Testis (tissue), 5 donors: ENCODE measurements at places on chromosomes 6 and 20. TPM values are rescaled to one million over a fixed set of nuclear protein-coding genes. Genes with fewer than 3 reads are reported as not detected.

GRCh38 chr20:3459881-3460307 lies 10.9 kb upstream of the ATRN start:
- no peak for DNase-seq

- no peak for DNase-seq
Measured at GRCh38 chr6:27237089-27237803, 10.3 kb upstream of the PRSS16 start.

GRCh38 chr20:62906209-62906608 lies 20.1 kb downstream of the DIDO1 start:
- no peak for DNase-seq

RING1 gene
- total RNA-seq, result 38.0 TPM

DNA sequence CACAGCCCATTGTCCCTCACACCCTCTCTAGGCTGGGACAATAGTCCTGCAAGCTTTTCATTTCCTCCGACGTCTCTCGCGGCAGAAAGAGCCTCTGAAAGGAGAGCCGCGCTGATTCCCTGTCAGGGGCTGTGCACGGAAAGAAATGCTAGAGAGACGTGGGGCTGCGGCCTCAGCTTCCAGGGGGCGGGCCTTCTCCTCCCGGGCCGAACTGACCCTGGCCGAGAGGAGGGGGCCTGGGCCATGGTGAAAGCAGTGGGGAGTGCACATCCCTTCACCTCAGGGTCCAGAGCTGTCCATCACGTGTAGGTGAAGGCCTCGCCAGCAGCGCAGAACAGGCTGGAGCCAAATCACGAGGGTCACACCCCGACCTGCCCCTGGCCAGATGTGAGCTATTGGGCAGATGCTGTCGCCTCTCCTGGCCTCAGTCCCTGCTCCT lies 220.4 kb downstream of the TAF4 start:
- no peak for DNase-seq

DNA sequence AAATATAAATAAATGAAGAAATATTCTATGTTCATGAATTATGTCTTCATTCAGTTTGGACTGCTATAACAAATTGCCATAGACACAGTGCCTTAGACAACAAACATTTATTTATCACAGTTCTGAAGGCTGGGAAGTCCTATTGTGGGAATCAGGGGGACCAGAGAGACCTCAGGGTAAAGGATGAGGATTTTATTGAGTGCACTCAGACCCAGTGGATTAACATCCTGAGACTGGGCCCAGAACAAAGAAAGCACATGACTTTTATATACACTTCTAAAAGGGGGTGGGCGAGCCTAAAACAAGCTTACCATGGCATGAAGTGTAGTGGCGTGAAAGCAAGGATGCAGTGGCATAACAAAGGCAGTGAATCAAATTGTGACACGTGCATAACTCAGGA lies 26.9 kb upstream of the CBLN4 start:
- DNase-seq, result no peak

- no peak for DNase-seq
Measured at GRCh38 chr6:128672023-128672422, 151.6 kb upstream of the PTPRK start.

DNA sequence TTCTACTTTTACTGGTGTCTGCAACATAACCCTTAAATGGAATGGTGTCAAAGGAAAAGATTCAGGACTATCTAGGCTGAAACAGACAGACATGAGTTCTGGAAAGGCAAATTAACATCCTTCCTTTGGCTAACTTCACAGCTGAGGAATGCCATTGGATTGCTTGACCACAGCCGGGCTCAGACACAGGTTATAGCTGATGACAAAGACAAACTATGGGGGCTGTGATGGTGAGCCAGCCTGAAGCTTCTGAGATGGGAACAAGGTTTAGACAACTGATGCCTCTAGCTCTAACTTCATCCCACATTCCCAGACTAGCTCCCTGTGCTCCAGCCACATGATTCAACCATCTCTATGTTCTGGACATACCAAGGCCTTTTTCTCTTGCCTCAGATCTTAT lies 15.3 kb downstream of the POLR1C start:
- no peak for DNase-seq

DNA sequence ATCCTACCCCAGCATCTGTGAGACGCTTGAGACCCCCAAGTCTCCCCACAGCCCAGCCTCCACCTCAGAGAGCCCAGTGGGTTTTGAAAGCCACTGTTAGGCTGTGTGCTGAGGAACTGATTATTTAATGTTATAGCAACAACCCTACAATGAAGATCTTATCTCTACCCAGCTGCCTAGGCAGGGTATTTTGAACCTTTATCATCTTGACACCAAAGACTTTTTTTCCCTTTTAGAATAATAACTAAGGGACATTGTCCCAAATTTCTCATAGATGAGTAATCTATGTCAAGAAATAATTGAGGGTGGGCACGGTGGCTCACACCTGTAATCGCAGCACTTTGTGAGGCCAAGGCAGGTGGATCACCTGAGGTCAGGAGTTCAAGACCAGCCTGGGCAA lies 26.2 kb downstream of the HM13 start:
- DNase-seq, result no peak

DNA sequence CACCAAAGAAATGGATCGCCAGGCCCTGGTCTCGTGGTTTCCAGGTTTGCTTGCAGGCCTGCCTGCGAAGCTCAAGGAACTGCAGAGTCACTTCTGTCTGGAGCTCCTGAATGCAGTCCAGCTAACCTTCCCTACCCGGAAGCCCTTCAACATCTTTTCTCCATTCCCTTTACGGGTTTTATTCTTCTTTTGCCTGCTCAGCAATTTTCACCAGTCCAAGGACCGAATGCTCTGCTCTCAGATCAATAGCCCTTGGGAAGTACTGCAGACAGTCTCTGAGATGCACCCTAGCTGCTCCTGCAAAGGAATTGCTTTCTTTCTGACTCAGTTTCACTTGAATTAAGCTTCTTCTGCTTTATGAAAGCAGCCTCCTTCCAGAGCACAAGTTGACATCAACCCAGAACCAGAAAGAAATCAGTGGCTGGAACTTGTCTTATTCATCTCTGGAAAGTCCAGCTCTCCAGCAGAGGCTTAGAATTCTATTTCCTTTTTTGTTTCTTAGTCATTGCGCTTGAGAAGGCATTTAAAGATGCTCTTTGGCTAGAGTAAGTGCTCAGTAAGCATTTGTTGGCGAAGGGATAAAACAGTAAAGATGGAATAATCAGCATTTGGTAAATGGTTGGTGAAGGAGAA lies 18.7 kb upstream of the YWHAB start:
- no peak for DNase-seq

- DNase-seq, result no peak
Measured at GRCh38 chr6:125332664-125333063, 30.9 kb upstream of the HDDC2 start.

GRCh38 chr20:36116807-36117441 lies 37.6 kb upstream of the EPB41L1 start:
- DNase-seq, result no peak

TUBB2B gene
- 2.2 TPM for total RNA-seq

DEFB116 gene
- not detected for total RNA-seq

GRCh38 chr6:37104824-37105147 lies 65.2 kb upstream of the PIM1 start:
- DNase-seq, result no peak

- DNase-seq, result peak; percentile 37
Measured at GRCh38 chr20:1171461-1172093, 13.2 kb downstream of the TMEM74B start.

DNA sequence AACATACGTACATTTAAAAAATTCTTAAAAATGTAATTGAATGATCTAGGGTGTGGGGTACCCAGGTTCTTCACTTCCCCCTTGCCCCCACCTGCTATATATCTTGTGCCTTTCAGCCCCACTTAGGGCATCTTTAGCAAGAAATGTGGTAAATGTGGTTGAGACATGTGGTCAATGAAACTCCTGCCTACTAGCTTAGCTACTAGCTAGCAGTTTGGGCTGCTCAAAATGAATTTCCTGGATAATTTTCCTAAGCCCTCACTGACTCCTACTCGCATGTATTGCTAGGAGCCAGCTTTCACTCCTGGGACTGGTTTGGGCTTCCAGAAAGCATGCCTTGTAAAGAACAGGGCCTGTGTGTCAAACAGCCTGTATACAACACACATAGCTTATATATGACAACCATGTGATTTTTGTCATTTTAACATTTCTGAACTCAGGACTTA lies 257.3 kb downstream of the ATXN1 start:
- DNase-seq, result no peak

DNA sequence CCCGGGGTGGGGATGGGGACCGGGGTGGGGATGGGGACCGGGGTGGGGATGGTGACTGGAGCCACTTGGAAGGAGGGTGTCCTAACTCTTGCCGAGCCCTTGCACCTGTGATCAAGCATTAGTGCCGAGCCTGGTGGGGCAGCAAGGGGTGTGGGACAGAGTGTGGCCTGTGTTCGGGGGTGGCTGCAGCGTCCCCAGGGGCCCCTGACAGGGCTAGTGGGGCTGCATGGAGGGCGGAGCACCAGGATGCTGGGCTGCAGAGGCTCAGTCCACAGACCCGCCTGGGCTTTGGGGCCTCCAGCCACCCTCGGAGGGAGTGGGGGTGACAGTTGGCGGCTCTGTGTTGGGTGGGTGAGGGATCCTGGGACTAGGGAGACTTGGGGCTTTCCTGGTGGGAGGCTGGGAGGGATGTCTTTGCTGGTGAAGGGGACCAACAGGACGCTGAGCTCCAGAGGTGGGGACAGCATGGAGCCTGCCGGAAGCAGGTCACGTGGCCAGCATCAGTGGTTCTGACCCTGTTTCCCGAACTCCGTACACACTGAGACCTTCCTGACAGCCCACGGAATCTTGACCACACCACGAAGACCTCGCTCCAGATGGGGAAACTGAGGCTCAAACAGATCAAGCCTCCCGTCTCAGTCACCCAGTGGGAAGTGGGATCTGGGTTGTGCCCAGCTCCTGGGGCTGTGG lies 4.6 kb downstream of the RBBP8NL start:
- DNase-seq, result no peak

- DNase-seq, result no peak
Measured at GRCh38 chr20:59613861-59614260, 9.5 kb downstream of the PHACTR3 start.

CNR1 gene
- 4.9 TPM for total RNA-seq

GRCh38 chr6:53179961-53180651 lies 31.5 kb upstream of the GCM1 start:
- peak; percentile 38 for DNase-seq

DNA sequence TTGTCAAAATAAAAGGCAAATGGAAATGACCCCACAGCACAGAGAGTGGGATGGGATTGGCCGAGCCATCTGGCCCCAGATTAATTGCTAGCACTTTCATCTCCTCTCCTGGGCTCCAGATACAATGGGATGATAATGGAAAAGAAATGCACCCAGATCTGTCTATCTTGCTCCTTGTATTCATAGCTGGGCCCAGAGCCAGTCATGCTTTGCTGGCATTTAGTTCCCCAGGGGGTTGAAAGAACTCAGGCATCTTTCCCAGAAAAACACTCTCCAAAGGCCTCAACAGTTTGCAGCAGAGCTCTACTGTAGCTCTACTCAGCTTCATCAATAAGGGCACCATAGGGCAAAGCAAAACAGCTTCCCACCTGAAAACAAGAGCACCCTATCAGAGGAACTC lies 116.0 kb upstream of the FOXA2 start:
- DNase-seq, result no peak

DNA sequence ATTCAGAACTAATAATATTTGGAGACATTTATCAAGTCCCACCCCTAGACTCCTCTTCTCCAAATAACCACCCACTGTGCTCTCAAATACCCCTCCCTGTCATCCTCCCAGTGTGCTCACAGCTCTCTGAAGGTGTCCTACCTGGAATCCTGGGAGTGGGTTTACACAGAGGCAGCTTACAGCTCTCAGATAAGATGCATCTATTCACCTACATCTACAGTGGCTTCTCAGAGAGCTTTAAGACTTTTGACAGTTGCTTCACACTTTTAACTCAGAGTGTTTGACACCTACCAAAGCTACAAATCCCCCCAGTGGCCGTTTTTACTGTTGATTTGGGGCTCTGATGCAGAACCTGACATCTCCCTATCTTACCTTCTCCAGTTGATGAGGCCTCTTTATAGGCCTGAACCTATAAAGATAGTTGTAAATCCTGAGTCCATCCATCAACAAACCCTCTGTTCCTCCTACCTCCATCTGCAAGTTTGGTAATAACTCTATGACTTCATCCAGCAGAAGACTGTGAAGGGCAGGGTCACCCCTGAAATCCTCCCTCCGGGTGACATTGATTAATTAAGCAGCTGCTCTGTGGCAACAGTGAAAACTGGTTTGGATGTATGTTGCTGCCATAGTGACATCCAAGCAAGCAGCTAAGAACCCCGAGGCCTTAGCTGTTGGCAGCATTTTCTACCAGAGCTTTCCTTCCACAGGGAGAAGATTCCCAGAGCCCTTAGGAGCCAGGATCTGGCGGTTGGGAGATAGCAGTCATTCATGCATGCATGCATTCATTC lies 226.1 kb upstream of the RREB1 start:
- DNase-seq, result no peak

GGTLC1 gene
- 6.9 TPM for total RNA-seq
